Pons (tissue), 1 donor: ENCODE measurements at places on chromosomes 13 and 19.
A peak's percentile ranks its signal among the peaks of the same experiment; 100 is the strongest.

- no peak for DNase-seq
Measured at GRCh38 chr13:39565036-39565949, 37.7 kb downstream of the LHFPL6 start.

DNA sequence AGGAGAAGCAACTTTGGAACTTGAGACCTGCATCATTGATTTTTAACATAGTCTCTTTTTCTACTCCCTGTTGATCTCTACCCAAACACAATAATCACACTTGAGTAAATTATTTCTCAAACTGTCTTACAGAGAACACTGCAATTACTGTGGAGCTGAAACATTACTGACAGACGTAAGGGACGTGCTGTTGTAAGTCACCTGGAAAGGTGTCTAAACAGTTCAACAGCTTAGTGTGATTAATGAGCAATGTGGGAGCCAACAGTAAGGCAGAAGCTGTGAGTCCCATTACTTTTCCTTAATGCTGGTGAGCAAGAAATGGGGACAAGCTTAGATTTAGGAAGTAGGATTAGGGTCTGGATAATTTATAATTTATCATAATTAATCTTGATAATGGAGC lies 265.7 kb downstream of the DLEU7 start:
- DNase-seq = no peak

GRCh38 chr13:76745261-76746200 lies 140.7 kb downstream of the KCTD12 start:
- DNase-seq = peak; percentile 85

DNA sequence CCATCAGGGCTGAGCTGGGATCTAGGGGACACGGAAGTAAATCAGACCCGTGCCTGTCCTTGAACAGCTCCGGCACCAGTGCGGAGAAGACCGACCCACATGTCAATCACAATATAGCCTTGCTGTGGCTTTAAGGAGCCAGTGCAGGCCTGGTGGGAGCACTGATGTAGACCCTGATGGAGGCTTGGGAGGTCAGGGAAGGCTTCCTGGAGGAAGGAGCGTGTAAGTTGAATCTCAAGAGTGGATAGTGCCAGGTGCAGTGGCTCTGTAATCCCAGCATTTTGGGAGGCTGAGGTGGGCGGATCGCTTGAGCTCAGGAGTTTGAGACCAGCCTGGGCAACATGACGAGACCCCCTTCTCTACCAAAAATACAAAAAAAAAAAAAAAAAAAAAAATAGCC lies 10.8 kb upstream of the CACNG8 start:
- no peak for DNase-seq

DNA sequence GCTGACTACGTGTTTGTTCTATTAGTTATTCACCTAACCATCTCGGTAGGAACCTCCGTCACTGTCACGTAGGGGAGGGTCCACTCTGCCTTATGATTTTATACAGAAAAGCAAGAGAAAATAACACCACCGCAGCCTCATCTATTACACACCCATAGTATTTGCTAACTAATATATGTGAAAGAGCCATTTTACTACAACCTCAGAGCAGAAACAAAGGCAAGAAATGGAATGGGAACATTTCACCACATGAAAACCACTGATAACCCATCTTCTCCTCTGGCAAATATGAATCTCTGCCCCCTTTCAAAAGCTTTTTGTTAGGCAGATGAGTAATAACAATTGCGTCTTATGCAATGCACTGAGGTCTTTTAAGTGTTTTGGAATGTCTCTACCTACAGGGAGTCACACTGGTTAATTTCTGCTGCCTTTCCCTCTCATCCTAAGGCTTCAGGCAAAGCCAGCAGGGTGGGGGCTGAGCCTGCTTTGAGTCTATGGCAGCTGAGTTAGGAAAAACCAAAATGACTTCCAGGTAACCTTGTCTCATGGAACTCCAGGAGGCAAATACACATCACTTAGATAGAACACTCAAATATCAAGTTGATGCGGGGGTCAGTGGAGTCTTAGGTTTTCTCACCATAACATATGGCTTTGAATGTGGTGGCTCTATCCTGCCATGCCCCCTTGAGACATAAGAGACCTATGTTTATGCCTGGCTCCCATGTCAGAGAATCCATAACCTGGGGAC lies 15.0 kb downstream of the TSHZ3 start:
- DNase-seq = no peak

GRCh38 chr13:48562296-48563066 lies 29.6 kb upstream of the RCBTB2 start:
- DNase-seq = no peak

DNA sequence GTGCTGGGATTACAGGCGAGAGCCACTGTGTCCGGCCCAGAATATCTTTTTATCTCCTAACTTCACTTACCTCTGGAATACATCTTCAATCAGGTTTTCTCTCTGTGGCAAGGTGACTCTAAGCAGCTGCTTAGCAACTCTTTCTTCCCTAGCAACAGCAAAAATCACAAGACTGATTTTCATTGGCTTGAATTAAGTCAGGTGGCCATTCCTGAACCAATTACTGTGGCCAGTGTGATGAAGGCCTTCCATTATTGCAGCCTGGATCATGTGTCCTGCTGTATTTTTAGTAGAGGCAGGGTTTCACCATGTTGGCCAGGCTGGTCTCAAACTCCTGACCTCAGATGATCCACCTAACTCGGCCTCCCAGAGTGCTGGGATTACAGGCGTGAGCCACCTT lies 9.0 kb upstream of the LTBP4 start:
- peak; percentile 49 for DNase-seq

- no peak for DNase-seq
Measured at GRCh38 chr19:38699647-38700349, 44.5 kb downstream of the CAPN12 start.

GRCh38 chr13:86098511-86098910 lies 299.3 kb upstream of the SLITRK6 start:
- DNase-seq = no peak

- DNase-seq = no peak
Measured at GRCh38 chr19:47232422-47233211, 1.6 kb upstream of the BBC3 start.

DNA sequence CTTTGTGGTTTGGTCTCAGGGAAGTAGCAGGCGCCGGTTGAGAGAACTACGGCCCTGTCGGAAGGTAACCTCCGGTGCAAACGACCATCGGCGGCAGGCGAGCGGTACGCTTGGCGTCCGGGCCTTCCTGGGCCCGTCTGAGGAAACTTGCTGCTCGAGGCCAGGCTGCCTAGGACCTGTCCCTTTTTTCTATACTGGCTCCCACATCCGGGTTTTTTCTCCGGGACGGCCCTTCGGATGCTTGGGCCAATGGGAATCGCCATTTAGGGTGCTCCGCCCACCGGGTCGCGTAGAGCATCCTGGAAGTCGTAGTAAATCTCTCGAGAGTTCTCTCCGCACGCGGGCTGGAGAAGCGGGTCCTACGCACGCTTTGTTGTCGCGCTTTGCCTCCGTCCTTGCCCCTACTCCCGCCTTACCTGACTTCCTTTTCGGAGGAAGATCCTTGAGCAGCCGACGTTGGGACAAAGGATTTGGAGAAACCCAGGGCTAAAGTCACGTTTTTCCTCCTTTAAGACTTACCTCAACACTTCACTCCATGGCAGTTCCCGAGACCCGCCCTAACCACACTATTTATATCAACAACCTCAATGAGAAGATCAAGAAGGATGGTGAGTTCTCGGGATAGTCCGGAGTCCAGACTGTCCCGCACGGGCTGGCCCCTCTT lies at the start of gene SNRPA:
SNRPA (plus strand) TSS at position 330 of the 664 bp plus-strand sequence; CDS start at position 536, 206 bp downstream.
- DNase-seq = peak; percentile 98

DNA sequence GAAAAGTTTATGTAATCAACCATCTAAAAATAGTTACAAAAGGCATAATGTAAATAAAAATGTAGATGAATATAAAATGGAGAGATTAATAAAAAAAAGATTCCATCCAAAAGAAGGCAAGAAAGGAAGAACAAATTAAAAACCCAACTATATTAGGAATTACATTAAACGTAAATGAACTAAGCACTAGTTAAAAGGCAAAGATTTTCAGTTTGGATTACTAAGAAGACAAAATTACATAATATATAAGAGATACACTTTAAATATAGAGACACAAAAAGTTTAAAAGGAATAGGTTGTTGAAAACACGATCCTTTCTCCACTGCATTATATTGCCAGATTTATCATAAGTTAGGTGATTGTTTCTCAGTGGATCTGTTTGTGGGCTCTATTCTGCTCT lies 27.3 kb downstream of the NUFIP1 start:
- no peak for DNase-seq

DNA sequence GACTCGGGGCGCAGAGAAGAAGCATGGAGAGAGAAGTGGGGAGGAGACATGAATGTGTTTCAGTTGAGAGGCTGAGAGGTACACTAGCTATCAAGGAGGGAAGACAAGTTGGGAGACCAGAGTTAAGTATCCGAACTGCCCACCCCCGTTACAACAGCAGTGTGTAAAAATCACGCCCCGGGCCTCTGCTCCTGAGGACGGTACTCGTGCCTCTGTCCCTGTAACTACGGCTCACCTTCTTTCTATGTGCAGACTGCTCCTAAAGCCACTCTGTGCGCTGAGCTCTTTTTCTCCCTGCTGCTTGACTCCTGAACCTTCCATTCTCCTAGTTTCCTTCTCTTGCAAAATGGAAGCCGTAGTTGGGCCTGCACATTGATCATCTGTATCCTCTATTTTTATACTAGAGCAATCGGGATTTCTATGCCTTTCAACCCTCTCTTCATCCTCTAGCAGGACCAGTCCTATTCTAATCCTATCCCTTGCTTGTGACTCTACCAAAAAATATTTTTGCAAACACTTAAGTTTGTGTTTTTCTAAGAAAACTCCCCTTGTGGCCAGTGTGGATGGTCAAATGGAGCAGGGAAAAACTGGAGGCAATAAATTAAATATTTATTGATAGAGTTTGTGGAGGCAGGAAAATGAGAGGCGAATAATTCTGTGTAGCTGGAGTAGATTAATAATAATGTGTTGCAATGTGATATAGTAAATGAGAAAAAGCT lies 569 bp downstream of the POLR1D start:
- peak; percentile 49 for DNase-seq

DNA sequence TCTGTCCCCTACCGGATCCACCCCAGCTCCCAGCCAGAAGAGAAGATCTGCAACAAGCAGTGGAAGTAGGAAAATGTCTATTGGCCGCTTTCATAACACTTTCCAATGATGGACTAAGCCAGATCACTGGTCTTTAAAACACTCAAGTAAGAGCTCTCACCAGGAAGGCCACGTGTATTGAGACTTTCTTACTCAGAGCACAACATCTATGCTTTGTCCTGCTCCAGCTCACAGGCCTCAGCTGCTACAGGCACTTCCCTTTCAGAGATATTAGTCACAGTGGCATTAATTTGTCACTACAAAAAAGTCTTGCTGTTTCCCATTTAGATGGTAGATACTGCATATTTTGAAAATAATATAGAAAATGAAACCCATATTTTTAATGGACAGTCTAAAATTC lies 164.2 kb downstream of the ABCC4 start:
- no peak for DNase-seq

DNA sequence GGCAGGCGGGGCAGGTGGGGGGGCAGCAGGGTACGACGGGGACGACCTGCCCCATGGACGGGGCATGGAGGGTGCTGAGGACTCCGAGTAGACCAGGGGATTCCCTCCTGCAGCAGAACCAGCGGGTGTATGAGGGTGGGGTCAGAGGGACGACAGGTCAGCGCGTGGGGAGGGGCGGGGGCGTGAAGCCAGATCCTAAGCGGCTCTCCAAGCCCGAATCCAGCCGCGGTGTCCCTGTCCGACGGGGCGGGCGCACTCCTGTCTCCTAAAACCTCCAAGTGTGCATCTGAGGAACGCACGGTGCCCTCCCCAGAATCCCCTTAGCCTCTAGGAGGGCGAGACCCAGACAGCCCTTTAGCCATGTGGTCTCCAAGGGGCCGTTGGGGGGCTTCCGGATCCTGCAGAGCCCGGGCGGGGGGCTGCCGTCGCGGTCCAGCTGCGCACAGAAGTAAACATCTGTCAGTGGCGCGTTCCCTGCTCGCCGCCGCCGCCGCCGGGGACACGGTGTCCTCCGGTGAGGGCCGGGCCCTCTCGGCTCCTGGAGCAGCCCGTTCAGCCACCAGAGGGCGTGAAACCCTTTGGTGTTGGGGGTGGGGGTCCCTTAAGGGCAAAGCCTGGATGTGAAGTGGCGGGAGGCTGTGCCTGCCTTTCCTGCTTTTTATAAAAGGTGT lies 730 bp downstream of the NRTN start:
- DNase-seq = no peak

DNA sequence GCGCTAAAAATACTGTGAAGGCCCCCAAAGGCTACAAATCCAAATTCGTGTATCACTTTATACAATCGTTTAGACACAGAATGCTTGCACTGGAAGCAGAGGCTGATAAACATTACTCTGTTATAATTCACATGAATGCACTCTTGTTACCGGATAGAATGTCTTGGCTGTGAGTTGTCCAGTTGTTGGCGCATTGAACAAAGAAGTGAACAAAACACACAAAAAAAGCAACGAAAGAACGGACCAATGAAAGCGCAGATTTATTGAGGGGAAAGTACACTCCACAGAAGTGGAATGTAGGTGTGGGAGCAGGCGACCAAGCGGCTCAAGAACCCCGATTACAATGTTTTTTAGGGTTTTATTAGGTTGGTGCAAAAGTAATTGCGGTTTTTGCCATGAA lies 529 bp upstream of the ZNF418 start:
- DNase-seq = peak; percentile 75

DNA sequence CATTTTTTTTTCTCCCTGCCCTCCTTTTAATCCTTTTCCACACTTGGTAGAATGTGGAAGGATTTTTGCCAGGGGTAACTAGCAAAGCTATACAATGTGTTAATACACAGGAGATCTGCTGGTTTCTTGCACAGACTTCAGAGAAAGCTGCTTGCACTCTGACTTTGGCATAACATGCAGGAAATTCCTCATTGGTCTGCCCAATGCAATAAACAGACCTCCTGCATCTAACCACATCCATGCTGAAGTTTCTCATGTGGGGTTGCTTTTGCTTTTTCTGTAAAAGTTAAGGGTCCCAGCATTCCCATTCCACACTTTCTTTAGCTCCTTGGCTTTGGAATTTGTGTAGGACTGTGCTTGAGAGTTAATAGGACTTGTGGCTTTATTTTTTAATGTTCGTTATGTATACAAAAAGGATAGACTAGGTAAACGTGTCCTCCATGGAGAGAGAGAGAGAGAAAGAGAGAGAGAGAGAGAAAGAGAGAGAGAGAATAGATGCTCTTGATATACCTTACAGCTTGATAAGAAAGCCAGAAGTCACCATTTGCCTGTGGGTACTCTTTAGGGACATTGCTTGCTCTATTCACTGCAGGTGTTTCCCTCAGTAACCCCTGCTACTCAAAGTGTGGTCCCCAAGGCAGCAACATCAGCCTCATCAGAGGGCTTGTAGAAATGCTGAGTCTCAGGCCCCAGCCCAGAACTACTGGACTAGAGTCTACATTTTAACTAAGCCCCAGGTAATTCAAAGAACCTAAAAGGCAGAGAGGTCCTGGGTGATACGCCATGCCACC lies 170.5 kb downstream of the SHISA2 start:
- DNase-seq = no peak

DNA sequence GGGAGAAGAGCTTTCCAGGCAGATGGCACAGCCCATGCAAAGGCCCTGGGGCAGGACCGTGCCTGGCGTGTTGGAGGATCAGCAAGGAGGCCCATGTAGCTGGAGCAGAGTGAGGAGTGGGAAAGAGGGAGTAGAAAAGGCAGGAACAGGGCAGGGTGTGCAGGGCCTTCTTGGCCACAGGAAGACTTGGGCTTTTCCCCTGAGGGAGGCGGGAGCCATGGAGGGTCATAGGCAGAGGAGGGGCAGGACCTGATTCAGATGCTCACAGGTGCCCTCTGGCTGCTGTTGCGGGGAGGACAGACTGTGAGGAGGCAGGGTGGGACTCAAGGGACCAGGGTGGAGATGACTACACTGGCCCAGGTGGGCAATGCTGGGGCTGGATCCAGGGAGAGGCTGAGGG lies 13.8 kb upstream of the PTPRS start:
- DNase-seq = no peak

GRCh38 chr13:49220036-49220855 lies at the start of gene MLNR:
TSS of gene MLNR (plus strand) at chr13:49220338. CDS start at chr13:49220338, 0 bp downstream.
- DNase-seq = no peak

GRCh38 chr19:35362261-35363000 lies 4.2 kb downstream of the FFAR3 start:
- no peak for DNase-seq
